Aorta (tissue), 5 donors: ENCODE measurements at places on chromosomes 5 and 9.

GRCh38 chr5:160641405-160641804, 210.6 kb downstream of the ATP10B start:
- DNase-seq = no peak

- DNase-seq = no peak
These were observed 617.9 kb downstream of the BNC2 start for GRCh38 chr9:16252616-16253015.

DNA sequence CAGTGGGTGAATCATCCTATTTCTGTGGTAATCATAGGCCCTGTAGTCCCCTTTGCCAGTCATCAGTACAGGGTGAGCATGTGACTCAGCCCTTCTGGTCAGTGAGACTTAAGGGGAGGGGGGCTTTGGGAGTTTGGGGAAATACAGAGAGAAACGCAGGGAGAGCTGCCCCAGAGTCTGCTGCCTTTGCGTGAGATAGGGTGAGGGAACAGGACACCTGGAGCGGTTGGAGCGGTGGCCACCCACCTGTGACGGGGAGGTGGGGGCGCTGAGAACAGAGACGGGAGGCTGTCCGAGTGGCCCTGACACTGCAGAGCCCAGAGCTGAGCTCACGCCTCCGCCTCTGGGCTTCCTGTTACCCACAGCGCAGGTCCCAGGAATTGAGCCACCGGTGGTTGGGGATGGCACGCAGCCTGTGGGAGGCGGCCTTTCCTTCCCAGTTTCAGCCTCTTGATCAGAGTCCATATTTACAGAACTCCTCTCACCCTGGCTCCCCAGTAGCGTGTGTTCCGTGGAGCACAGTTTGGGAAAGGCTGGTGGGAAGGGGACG, 92.0 kb upstream of the ERCC6L2 start:
- DNase-seq = no peak

GRCh38 chr5:10536511-10536910, 27.4 kb upstream of the ANKRD33B start:
- DNase-seq = peak; percentile 48

DNA sequence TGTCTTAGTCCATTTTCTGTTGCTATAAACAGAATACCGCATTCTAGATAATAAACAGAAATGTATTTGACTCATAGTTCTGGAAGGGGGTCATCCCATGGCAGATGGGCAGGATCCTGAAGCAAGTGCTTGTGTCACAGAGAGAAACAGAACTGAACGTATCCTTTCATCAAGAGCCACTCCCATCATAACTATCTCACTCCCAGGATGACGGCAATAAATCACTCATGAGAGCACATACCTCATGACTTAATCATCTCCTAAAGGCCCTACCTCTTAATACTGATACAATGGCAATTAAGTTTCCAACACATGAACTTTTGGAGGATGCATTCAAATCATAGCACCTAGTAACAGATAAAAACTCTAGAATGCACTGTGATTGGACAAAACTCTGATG, 142.9 kb downstream of the CAMK4 start:
- no peak for DNase-seq

- no peak for DNase-seq
These were observed 58.2 kb upstream of the PAPPA start for GRCh38 chr9:116095403-116095802.

GRCh38 chr9:73176450-73176875, 24.8 kb downstream of the ANXA1 start:
- peak; percentile 55 for DNase-seq

- peak; percentile 80 for DNase-seq
These were observed 20.5 kb upstream of the PSD2 start for GRCh38 chr5:139774980-139775661.

DNA sequence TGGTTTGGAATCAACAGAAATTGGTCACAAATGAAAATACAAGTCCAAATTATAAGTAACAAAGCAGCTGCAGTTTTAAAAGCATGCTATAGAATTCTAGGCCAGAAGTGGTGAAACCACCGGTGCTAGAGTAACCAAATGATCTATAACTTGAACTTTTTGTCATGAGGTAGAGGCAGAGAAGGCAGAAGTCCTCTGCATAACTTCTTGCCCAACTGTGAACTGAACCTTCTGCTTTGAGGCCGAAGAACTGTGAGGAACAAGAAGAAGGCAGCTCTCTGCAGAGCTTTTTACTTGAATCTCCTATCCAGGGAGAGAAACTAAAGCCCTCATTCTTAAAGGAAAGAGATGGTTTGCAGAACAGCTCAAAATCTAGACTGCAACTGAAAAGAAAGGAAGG, 36.2 kb upstream of the TENT2 start:
- DNase-seq = no peak

DNA sequence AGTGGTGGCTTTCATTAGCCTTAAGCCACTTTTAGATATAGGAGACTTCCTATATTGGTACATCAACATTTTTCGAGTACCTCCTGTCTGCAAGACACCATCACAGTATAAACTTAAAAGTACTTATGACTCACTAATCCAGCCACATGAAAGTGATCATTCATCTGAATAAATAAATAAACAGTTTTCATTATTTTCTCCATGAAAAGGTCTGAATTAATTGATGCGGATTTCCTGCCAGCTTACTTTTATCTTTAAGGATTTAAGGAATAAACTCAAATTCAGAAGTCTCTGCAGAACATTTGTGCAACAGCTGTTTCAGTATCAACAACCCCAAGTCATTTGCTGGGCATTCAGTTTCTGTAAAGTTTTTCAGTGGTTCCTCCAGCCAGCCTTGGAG, 4.0 kb downstream of the SAP30L start:
- DNase-seq = no peak

- no peak for DNase-seq
These were observed 24.3 kb downstream of the FBXO38 start for GRCh38 chr5:148408092-148408491.

- DNase-seq = no peak
These were observed 122.2 kb upstream of the ZNF608 start for GRCh38 chr5:124868676-124869075.

DNA sequence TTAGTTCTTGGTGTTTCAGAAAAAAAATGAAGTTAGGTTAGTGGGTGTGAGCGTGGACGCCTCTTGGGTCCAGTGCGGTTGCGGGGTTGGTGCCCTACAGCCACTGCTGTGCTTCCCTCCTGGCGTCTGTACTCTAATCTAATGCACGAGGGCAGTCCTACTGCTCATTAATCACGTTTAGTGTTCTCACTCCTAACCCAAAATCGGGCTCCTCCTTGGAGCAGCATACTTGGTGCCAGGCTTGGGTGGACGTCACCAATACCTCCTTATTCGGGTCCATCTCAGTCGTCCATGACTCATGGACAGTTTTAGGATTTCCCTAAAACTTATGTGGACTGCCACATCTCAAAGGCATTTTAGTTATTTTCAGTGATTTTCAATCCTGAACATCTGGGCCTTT, 41.6 kb downstream of the TRIO start:
- DNase-seq = no peak

GRCh38 chr9:98248737-98249474, 6.5 kb downstream of the TBC1D2 start:
- peak; percentile 84 for DNase-seq

- no peak for DNase-seq
These were observed 92.2 kb downstream of the ZNF462 start for GRCh38 chr9:106954974-106955850.

DNA sequence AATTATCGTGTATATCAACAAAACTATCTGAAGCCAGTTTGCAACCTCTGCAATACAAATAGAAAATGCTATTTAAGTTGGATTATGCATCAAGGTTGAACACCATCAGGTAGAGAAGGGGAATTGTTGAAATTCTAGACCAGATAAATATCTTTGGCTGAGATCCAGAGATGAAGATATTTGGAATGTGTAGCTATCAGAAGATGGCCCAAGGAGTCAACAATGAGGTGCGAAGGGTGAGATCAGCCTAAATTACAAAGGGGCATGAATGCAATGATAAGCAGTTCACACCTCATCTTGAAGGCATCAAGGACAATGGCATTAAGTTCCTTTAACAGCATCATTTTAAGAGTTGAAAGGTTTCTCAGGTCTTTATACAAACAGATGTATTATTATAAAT, 572.1 kb upstream of the DMAC1 start:
- no peak for DNase-seq

DNA sequence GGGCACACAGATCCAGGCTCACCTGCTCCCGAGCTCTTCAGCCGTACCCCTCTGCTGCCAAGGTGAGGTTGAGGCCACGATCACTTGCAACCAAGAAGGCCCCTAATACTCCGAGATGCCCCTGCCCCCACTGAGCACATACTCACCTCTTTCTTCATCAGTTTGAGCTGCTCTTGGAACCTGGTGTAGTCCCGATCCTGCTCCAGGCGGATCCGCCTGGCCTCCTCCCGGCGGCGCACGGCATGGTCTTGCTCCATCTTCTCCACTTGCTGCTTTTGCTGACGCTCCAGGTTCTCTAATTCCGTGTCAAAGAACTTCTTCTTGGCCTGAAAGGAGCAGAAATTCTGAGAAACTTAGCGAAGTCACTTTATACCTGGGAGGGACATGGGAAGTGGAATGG, 75.7 kb upstream of the FBXW11 start:
- DNase-seq = no peak

GRCh38 chr5:150001660-150002486, 1.3 kb downstream of the HMGXB3 start:
- peak; percentile 57 for DNase-seq

- DNase-seq = no peak
These were observed 442.2 kb upstream of the MPDZ start for GRCh38 chr9:13721481-13722235.

DNA sequence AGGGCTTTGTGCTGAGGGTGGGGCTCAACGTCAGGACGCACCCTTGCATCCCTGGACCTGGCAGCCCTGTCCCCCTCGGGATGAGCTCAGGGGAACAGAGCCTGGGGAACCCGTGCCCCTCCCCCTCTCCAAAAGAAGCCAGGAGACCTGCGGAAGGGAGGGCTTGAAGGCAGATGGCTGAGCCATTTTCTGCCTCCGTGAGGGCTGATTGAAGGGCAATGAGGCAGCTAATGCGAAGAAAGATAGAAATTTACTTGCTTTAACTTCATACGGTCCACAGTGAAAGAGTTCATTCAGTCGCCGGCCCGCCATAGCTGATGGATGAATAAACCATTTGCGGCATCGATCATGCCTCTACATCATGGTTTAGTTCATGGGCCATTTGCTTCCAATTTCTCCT, 28.8 kb downstream of the ASS1 start:
- no peak for DNase-seq

DNA sequence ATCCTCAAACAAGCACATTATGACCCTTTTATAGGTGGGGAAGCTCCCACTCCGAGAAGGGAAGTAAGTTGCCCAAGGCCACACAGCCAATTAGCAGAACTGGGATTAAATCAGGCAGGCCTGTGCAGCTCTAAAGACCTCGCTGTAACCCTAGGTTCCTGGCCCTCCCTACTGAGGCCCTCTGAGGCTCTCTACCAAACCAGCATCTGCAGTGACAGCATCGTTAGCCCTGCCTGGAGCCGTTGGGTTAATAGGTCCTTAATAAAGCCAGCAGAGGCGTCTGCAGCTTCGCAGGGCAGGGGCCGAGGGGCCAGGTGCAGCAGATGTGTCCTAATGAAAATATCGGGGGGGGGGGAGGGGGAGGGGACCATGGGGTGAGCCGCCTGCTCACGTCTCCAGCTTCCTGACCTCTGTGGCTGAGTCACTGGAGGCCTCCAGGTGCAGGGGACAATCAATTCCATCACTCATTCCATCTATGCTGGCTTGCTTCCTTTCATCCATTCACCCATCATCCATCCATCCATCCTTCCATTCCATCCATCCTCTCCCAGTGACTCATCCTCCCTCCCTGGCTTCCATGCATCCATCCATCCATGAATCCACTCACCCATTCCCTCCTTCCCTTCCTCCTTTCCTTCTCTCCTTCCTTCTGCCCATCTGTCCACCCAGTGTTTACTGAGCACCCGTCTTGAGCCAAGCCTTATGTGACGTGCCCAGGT, 203.9 kb downstream of the C9orf50 start:
- DNase-seq = no peak

GRCh38 chr9:116927726-116928125, 240.6 kb downstream of the TRIM32 start:
- DNase-seq = no peak

DNA sequence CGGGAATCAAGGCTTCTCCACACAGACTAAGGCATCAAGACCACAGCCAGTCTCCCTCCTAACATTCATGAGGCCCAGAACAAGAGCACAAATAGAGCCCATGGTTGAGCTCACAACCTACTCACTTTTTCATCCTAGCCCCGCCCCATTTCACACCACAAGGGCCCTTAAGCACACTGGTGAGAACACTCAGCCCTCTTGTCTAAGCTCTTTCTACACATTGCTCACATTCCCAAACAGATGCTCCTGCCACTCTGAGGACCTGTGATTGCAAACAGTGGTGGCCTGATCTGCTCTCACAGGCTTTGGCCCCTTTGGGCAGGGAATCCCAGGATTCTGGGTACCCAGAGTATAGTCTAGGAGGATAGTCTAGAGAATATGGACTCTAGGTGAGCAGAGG, 54.0 kb downstream of the FEM1C start:
- DNase-seq = no peak

DNA sequence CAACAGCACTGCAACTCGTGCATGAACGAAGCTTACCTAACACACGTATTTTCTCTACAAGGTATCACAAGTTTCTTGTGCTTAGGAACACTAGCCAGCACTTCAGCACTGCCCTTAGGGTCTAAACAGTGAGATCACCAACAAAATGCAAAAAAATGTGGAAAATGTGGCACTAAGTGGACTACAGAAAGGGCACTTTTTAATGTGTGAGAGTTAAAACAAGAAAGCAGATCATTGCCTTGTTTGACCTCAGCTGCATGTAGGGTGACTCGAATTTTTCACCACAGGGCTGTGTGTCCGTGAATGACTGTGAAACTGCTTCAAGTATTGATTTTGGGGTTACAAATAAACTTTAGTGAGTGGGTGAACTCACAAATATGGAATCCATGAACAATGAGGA, 90.5 kb downstream of the MARCHF3 start:
- DNase-seq = no peak

DNA sequence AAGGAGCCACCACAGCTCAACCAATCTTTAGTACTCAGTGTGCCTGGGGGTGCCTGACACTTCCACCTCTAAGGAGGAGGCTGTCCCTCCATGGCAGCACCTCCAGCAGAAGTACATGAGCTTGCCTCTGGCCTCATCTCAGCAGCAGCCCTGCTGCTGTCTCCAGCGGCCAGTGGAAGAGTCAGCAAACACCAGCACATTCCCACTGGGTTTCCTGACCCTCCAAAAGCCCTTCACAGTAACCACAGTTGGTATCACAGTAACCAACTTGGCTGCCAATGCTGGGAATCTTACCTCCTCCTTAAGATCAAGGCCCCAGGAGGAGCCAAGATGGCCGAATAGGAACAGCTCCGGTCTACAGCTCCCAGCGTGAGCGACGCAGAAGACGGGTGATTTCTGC, 29.4 kb downstream of the FSTL4 start:
- no peak for DNase-seq

DNA sequence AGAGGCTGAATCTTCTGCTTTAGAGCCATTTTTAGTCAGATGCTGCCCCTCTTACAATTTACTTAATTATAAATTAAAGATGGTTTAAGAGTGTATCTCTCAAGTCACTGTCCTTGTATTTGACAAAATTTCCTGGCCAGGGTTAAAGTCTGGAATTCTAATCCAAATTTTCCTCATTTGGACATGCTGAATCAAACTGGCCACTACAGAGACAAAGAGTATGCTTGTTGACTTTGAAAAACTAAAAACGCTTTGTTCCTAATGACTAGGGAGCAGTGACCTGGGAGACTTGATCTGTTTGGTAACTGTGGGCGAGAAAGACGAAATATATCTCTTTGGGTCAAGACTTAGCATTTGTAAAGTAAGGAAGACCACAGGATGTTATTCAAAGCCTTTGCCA, 303.2 kb downstream of the ZSWIM6 start:
- no peak for DNase-seq

- no peak for DNase-seq
These were observed 27.0 kb downstream of the CATSPER3 start for GRCh38 chr5:134994560-134995156.

- DNase-seq = no peak
These were observed 33.5 kb downstream of the CSNK1G3 start for GRCh38 chr5:123545506-123545905.
